Hair follicular keratinocyte (primary cell): ENCODE measurements at places on chromosomes 6 and 20. TPM values are rescaled to one million over a fixed set of nuclear protein-coding genes. Genes with fewer than 3 reads are reported as not detected.

PRND gene
- not detected in 2 replicates for total RNA-seq

EYS gene
- 0.16 and 0.27 TPM in 2 replicates for total RNA-seq

IL20RA gene
- 1.0 and 2.0 TPM in 2 replicates for total RNA-seq

CALHM6 gene
- total RNA-seq = 0.39 and 2.5 TPM in 2 replicates

KHDC1 gene
- total RNA-seq = 2.0 and 2.2 TPM in 2 replicates

SRSF3 gene
- total RNA-seq = 228 and 470 TPM in 2 replicates

CRISP2 gene
- total RNA-seq = not detected in 2 replicates

SS18L1 gene
- 8.5 and 11.2 TPM in 2 replicates for total RNA-seq

MUC21 gene
- total RNA-seq = not detected in 2 replicates

RPL7L1 gene
- total RNA-seq = 96.4 and 119 TPM in 2 replicates

BPI gene
- total RNA-seq = not detected in 2 replicates

TXLNB gene
- total RNA-seq = not detected in 2 replicates

BACH2 gene
- 0.84 and 3.7 TPM in 2 replicates for total RNA-seq

TMEM74B gene
- 0.30 and 0.39 TPM in 2 replicates for total RNA-seq

KHDRBS2 gene
- not detected in 2 replicates for total RNA-seq

OR2H2 gene
- not detected in 2 replicates for total RNA-seq

DUSP22 gene
- 35.4 and 47.4 TPM in 2 replicates for total RNA-seq

TSPYL1 gene
- total RNA-seq = 82.8 and 87.4 TPM in 2 replicates

LY6G5B gene
- 1.9 and 2.3 TPM in 2 replicates for total RNA-seq

ZSCAN23 gene
- total RNA-seq = 0.87 and 2.5 TPM in 2 replicates

FAM83C gene
- total RNA-seq = 0.62 and 1.0 TPM in 2 replicates

ADAM33 gene
- total RNA-seq = 0.04 TPM in 1 of 2 replicates, not detected in the other

TMEM200A gene
- total RNA-seq = 3.0 and 18.9 TPM in 2 replicates

PRELID3B gene
- total RNA-seq = 65.5 and 83.8 TPM in 2 replicates

KCNQ2 gene
- not detected in 2 replicates for total RNA-seq

WFDC10B gene
- total RNA-seq = not detected in 2 replicates

MRAP2 gene
- 0.08 and 0.19 TPM in 2 replicates for total RNA-seq

RAE1 gene
- 25.3 and 46.7 TPM in 2 replicates for total RNA-seq

SGK2 gene
- total RNA-seq = not detected in 2 replicates

BPIFA1 gene
- total RNA-seq = not detected in 2 replicates

RIMS1 gene
- under 0.01 and 0.08 TPM in 2 replicates for total RNA-seq

ASIP gene
- total RNA-seq = not detected in 2 replicates

ELOVL4 gene
- 6.8 and 7.0 TPM in 2 replicates for total RNA-seq
